RPMI8226 (cell line): ENCODE measurements at places on chromosomes 1 and 21.

DNA sequence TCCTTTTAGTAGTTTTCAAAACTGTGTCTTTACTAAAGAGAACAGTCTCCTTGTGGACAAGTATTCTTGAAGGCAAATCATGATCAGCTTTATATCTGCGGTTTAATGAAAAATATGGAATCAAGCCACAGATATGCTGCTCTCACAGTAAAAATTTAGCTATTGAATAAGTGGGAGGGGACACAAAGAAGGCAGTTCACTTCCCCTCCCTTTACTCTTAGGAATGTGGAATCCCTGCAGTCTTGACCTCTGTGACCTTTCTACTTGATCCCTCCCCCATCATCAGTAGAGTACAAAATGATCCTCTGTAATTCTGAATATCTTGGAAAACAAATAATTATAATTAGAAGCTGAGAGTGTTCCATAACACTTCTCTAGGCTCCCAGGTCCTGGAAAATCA, 136.7 kb upstream of the HOOK1 start:
- no peak for DNase-seq

- no peak for DNase-seq
These were observed 62.5 kb downstream of the TMCO4 start for GRCh38 chr1:19737104-19737825.

DNA sequence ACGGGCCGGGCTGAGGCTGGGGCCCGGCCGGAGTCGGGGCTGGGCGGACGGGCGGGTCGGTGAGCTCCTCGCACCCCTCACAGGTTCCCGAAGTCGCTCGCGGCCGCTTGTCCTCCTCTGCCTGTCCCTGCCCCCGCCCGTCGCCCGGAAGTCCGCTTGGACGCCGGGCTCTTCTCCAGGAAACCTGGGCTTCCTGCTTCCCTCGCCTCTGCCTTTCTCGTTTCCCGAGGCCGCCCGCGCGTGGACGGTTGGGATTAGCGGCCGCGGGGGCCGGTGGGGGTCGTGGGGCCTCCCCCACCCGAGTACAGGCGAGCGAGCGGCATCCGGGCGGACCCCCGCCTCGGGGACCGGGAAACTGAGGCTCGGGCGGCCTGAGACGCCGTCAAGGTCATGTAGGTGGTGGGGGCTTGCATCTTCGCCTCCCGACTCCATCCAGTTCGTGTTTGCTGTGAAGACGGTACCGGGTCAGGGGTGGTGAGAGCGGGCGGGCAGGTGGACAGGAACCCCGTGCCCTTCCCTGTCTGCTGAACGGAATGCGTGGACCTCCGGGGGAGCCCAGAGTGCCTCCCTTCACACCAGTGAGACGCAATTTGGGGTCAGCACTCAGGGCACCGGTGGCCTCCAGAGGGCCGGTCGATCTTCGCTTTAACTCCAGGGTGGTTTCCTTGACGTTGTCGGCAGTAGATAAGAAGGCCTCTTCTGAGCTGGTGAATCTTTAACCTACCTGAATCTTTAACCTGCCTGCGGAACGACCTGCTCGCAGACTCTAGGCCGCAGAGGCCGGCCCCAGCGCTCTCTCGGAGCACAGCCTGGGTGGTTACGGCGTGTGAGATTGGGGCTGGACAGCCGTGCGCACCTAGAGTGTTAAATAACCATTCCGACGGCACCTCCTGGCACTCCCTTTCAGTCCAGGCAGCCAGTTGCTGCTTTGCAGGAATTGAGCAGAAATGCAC, 686 bp downstream of the ARF1 start:
- no peak for DNase-seq

DNA sequence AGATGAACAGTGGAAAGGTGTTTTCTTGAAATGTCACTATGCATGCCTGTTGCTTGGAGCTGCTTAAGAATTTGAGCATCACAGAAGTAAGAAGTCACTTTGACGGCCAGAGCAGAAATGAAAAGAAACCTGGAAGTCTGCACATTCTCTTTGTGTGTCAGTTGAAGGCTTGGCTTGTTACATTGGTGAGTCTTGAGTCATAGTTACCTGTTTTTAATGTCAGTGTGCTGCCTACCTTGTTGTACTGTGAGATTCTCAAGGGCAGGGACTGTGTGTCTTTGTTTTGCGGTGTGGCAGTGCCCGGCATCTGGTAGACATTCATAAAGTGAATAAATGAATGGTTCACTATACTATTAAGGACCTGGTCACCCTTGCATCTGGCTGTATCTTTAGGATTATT, 9.9 kb downstream of the OTUD3 start:
- DNase-seq = no peak

GRCh38 chr1:156705321-156705917, at the start of gene CRABP2:
Gene CRABP2, minus strand, starts transcription at chr1:156705583. Its CDS starts 137 bp downstream, at chr1:156705446.
- DNase-seq = peak; percentile 39

DNA sequence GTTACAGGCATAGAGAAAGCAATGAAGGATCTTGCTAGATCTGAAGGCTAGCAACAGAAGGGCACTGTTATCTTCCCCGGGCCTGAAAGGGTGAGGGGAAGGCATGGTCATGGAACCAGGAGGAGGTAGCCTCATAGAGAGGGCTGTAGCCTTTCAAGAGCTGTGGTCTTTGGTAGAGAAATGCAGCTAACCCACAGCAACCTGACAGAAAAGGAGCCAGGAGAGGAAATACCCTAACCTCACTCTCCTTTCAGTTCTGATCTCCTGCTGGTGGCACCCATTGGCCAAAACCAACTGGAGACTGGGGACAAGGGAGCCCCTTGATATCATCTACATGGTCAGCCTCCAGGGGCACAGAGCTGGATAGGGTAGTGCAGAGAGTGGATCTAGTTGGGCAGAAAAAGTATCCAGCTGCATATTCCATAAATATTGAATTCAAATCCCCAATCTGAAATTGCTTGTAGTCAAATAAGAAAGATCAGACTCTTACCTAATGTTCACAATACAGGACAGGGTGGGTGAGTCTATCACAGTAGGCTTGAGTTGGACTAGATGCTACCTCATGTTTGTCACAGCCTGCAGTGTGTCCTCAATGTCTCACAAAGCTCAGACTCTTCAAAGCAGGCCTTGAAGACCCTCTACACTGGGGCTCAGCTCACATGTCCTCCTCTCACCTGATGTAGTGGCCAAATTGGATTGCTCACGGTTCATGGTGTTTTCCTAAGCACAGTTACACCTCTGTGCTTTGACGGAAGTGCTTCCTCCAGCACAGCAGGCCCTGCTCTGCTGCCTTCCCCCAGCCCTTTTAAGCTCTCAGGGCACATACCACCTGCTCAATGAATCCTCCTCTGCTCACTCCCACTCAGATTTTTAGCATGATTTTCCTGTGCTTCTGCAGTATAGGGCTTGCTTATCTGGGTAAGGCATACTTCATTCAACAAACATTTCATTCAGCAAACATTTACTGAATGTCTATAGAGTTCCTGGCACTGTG, 74.1 kb upstream of the JUN start:
- no peak for DNase-seq

DNA sequence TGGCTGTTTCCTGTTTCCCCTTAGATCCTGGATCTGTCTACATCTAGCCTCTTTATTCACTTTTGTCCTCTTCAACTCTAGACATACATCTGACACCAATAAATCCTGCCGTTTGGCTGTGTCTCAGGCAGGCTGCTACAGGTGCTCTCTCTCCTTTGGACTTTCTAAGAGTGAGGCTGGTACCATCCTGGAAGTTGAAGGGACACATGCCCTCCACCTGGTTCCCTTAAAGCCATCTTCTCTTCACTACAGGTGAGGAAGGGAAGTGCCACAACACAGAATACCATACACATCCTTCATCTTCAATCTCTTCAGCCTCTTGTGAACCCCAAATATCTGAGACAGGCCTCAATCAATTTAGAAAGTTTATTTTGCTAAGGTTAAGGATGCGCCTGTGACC, 137.9 kb downstream of the BACH1 start:
- DNase-seq = no peak

DNA sequence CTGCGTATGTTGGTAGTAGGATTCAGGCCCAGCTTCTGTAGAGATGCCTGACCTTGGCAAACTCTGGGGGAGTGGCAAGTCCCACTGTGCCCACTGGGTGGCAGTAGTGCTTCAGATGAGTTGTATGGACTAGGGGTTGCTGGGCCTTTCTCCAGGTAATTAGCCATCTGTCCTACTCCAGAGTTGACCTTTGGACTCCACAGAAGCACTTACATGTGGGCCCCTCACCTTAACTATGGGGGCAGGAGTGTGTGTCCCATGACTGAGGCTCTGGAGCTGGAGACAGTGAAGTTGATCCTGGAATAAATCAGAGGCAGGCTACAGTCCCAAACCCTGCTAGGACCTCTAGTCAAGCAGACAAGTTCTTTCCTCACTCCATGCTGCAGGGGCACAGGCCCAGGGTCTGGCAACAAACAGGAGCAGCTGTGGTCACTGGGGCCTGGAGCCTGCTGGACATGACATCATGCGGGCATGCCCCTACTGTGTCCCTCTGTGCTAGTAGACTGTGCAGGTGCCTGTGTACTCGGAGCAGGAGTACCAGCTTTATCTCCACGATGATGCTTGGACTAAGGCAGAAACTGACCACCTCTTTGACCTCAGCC, 4.6 kb downstream of the DMAP1 start:
- peak; percentile 82 for DNase-seq

DNA sequence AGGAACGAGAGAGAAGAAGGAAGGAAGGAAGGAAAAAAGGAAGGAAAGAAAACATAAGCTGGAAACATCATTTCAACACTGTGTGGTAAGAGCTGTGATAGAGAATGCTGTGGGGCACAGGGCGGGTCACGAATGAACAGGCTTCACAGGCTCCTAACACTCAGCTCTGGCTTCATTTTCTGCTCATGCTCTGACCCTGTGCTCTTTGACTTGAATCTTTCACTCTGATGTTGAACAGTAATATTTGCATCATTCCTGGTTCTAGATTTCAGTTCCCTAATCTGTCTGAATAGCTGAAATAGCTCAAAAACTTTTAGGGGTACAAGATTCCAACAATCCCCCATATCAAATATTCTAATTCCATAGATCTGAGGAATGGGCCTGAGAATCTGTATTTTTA, 207.3 kb downstream of the LHX8 start:
- no peak for DNase-seq

DNA sequence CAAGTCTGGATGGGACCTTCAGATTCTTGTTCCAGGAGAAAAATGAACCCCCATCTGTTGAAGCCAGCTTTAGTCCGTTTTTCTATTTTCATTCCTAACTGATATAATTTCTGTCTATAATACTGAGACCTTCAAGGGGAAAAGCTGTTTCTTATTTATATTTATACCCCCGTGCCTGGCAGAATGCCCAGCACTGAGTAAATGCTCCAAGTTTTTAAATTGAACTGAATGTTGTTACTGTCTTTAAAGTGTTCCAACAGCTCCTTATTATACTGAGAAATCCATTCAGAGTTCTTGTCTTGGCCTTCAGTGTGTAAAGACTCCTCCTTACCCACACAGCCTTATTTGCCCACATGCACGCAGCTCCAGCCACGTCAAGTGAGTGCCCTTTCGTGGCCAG, 178.6 kb upstream of the HMGB4 start:
- no peak for DNase-seq

- DNase-seq = no peak
These were observed 10.2 kb downstream of the DDI2 start for GRCh38 chr1:15627343-15627988.

GRCh38 chr1:155279268-155279667, 2.0 kb downstream of the HCN3 start:
- DNase-seq = no peak

DNA sequence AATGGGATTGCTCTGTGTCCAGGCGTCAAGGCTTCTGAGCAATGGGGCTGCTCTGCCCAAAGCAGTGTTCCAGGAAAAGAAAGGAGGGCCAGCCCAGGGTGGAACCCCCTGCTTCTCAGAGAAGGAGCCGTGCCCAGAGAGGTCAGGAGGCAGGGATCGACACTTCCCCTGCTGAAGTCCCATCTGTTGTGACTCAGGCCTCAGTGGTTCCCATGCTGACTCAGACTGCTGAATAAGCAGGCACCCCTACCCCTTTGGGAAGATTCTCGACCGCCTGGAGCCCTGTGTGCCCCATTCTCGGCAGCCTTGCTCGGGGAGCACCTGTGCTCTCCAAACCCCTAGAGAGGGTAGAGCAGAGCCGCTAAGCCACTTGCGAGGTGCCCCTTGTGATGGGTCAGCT, 23.9 kb downstream of the PKP1 start:
- DNase-seq = no peak

DNA sequence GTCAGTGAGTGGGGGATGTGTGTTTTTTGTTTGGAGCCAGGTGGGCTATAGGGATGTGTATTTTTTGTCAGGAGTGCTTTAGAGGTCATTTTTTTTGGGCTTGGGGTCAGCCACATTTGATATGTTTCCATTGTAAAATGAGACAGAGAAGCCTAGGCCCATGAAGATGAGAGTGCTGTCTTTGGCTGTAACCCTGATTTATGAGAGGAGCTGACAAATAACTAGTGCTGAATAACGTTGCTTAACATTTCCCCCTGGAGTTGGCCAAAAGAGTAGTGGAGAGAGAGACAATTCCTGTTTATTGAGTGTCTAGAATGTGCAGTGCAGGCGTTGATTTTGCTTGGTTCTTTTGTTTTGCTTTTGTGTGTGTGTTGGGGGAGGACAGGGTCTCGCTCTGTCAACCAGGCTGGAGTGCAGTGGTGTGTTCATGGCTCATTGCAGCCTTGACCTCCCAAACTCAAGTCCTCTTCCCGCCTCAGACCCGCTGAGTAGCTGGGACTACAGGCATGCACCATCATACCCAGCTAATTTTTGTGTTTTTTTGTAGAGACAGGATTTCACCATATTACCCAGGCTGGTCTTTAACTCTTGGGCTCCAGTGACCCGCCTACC, 64.7 kb downstream of the S1PR1 start:
- no peak for DNase-seq

GRCh38 chr1:54697896-54698295, 17.8 kb upstream of the TTC4 start:
- no peak for DNase-seq

DNA sequence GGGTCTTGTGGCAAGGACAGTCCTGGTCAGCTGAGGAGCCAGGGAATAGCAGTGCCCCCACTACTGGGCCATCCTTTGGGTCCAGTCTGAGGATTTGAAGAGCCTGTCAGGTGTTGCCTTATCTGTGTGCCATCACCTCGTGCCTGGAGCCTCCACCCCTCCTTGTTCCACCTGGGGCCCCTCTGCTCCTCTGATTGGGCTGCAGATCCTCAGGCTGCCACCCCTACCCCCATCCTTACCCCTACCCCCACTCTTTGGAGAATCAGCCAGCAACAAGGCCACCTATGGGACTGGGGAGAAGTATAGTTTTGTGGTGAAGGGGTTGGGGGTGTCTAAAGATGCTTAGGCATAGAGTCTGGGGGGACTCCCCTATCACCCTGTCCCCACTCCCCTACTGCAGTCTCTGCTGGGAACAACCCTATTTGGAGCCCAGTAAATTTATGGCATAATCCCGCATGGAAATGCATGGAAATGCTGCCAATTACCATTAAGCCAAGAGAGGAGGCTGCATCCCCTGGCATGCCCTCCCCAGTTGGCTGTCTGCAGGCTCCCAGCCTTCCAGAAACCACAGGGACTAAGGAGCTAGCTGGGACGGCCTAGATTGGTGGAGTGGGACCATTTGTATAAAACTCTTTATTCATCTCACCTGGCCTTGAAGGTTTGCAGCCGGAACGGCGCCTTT, 142.7 kb upstream of the CSF3R start:
- no peak for DNase-seq

- DNase-seq = no peak
These were observed 1265.1 kb downstream of the BRINP3 start for GRCh38 chr1:189212606-189213005.
